Panc1 (cell line): ENCODE measurements at places on chromosomes 2 and 18. TPM values are rescaled to one million over a fixed set of nuclear protein-coding genes. Genes with fewer than 3 reads are reported as not detected.

DNA sequence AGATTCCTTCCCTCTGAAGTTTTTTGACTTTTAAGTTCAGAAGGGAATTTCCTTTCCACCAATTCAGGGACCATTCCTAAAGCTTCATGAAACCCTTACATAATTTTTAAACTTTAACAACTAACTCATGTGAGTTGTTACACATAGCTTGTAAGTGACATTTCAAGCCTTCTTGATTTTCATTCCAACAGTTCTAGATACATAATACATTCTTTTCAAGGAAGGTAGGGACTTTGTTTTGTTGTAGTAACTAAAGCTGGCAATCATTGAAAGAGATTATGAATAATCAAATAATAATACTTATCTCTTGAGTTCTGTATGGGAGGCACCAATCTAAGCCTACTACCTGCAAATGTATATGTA lies 45.4 kb downstream of the SETBP1 start:
- no peak for DNase-seq

- no peak for DNase-seq
These were observed 76.0 kb downstream of the RNF144A start for GRCh38 chr2:6993229-6993640.

DNA sequence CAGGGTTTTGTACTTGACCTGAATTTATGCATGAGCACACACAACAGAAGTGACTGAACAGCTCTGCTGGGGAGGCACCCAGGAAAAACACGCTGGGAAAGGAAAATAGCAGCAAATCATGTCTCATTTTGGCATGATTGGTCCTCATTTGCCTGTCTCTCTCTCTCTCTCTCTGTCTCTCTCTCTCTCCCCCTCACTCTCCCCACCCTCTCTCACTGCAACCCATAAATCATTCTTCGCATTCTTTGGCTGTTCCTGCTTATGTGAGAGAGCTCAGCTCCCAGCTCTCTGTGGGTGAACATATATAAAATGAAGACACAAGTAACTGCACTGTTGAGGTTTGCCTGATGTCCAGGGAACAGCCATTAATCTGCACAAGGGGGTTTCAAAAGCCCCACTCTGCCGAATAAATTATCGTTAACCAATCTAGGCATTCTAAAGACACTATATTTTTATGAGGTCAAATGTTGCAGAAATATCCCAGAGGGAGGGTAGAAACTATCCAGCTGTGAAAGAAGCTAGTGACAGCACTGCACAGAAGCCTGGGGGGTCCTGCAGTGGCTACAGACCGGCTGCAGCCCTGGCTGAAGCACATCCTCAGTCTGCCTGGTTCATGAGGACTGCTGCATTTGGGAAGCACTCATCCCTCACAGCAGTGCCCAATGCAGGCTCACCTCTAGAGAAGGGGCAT lies 260.3 kb downstream of the AFF3 start:
- no peak for DNase-seq

DNA sequence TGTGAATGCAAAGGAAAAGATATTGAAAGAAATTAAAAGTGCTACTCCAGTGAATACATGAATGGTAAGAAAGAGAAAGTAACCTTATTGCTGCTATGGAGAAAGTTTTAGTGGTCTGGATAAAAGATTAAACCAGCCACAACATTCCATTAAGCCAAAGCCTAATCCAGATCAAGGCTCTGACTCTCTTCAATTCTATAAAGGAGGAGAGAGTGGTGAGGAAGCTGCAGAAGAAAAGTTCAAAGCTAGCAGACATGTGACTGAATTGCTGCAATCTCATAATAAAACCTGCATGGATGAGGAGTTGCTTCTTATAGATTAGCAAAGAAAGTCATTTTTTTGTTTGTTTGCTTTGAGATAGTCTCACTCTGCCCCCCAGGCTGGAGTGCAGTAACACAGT lies 130.2 kb downstream of the DNAH6 start:
- no peak for DNase-seq

Gene DLX1
- 3.5 TPM for total RNA-seq

GRCh38 chr2:135202751-135203150 lies 150.7 kb downstream of the RAB3GAP1 start:
- no peak for DNase-seq

GRCh38 chr2:223688094-223688835 lies 86.1 kb upstream of the SCG2 start:
- DNase-seq, result no peak

DNA sequence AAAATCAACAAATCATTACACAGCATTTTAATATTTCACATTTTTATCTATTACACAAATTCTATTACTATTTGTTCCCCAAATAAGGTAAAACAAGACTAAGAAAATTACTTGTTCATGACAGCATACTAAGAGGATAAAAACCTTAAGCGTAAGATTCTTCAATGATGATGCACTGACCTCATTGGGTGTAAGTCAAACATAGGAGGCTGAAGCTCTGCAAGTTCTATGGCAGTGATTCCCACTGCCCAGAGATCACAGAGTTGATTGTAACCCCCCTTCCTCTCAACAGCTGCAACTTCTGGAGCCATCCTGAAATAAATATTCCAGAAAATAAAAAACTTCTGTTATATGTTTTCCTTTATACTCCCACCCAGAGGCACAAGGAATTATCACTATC lies 82.2 kb upstream of the CDKL4 start:
- DNase-seq, result no peak

Gene NLRC4
- total RNA-seq, result not detected

- DNase-seq, result no peak
These were observed 350.5 kb downstream of the CCDC85A start for GRCh38 chr2:56534321-56534720.

Gene SLC39A6
- total RNA-seq, result 47.6 TPM

- DNase-seq, result no peak
These were observed 26.2 kb upstream of the XDH start for GRCh38 chr2:31440764-31441163.

- DNase-seq, result no peak
These were observed 1.3 kb downstream of the LRRTM4 start for GRCh38 chr2:77520641-77521547.

DNA sequence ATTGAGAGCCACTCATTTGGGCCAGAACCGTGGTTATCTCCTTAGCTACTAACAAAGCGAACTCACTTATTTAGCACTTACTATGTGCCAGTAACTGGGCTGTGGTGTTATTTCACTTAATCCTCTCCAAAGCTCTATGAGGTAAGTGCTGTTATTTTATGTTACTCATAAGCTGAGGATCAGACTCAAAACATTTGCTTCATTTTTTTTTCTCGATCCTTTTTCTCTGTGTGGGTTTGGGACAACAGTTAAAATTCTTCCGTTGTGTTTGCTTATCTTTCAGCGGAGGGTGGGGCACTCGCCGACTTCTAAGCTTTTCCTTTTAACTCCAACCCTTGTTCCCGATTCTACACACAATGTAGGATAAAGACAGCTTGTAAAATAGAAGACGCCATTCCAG lies 52.8 kb downstream of the TMEM178A start:
- DNase-seq, result no peak
